Mesothelial cell of epicardium (in vitro differentiated cells): ENCODE measurements at places on chromosomes 11 and 22.

DNA sequence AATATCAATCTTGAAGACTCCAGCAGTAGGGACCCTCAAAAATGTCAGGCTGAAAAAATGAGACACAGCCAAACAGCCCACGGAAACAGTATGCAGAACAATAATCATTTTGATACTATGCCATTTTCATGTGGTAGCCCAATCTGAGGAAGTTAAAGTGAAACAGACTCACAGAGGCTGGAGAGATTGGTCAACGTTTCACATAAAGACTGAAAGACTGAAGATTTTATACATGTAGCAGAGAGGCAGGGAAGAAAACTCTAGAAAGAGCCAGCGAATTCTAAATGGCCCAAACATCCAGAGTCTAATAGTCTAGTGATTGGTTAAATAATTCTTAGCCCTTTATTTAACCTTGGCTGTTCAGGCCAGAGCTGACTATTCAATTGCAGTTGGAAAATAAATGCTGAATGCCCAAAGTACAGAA lies 49.4 kb downstream of the MAML2 start:
- DNase-seq: no peak

DNA sequence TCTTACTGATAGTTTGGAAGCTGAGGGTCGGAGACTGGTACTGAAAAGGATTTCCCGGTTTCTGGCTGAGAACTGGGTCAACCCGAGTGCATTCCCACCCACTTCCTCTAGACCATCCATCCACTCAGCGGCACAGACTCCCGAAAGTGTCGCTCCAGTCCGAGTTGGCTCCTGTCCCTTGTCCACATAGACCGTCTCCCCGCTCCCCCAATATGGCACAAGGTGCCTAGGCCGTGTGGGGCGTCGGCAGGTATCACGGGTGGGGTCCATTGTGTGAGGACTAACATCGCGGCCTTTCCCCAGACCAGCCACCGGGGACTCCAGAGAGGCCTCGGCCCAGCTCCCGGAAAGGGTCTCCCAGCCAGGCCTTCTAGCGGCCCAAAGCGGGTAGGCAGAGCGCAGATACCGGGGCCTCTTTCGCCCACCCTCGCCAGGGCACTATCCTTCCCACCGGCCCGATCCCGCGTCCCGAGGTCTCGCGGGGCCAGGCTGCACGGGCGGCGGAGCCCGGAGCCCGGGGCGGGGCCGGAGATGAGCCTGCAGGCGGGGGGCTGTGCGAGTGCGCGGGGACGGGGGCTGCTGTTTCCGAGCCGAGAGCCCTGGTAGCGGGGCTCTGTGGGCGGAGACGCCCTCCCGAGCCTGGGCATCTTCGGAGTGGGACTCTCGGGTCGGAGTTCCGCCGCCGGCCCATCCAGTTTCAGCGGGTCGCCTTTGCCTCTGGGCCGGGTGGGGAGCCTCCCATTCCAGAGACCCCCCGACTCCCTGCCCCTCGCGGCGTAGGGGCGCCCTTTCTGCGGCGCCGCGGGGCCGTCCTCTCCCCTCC lies 21.1 kb downstream of the SERPINH1 start:
- peak; percentile 74 for DNase-seq

DNA sequence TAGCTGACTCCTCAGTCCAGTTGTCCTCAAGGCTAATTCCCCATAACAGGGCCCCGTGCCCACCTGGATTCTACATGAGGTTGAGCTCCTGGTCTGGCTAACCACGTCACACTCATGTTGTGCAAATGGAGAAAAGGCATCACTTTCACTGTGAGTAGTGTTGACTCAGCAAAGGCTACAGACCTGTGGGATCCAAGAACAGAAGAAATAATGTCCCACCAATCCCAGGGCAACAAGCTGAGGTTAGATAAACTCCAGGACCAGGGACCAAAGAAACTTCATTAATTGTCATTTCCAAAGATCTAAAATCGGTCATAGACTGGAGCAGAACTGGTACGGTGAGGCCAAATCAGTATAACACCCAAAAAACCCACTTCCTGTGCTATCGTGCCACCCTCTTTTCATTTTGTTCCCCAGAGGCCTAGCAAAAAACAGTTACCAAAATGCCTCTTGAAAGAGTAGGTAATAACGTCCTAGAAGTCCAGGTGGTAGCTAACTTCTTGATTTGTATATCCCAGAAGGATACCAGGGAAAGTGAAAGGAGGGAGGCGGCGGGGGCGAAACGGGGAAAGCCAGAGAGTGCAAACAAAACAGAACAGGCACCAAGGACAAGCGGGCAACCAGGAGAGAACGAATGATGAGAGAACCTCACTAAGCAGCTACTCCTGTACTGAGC lies 1.4 kb downstream of the PCSK7 start:
- DNase-seq: no peak

DNA sequence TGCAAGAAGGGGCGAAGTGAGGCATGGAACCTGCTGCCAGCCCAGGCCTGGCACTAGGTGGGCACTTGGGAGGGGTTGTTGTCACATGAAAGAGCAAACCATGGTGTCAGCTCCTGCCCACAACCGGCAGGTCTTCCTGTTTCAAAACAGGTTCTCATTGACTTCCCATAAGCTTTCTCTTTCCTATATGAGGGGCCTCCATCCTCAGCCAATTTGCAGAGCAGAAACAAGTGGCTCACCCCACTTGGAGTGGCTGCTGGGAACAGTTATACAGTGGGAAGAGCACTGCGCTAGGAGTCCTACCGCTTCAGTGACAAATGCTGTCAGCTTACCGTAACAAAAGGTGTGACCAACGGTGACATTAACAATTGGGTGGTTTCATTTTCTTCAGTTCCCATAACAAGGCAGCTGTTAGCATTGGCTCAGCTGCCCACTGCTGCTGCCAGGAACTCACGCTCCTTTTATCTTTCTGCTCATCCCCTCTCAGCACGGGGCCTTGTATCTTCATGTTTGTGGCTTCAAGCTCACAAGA lies 10.2 kb upstream of the SSTR3 start:
- DNase-seq: no peak

GRCh38 chr22:29450222-29450621 lies 11.8 kb downstream of the RFPL1 start:
- no peak for DNase-seq

GRCh38 chr11:121899520-121899919 lies 216.5 kb downstream of the BLID start:
- no peak for DNase-seq

DNA sequence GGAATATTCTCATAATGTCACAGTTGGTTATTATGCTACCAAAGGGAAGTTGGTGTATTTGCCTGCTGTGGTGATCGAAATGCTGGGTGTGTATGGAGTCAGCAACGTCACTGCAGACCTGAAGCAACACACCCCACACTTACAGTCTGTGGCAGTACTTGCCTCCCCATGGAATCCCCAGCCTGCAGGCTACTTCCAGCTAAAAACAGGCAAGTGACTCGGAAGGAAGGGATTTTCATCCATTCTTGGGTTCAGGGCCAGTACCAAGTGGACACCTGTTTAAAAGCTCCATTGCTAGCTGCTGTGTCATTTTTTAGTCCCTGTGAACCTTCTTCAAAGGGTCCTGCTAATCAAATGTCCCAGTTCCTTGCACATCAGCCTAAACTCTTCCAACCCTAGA lies 149.6 kb downstream of the C11orf91 start:
- DNase-seq: no peak

GRCh38 chr11:12695873-12696272 lies 21.7 kb downstream of the TEAD1 start:
- no peak for DNase-seq

GRCh38 chr11:82631722-82632630 lies 101.7 kb downstream of the FAM181B start:
- DNase-seq: no peak

DNA sequence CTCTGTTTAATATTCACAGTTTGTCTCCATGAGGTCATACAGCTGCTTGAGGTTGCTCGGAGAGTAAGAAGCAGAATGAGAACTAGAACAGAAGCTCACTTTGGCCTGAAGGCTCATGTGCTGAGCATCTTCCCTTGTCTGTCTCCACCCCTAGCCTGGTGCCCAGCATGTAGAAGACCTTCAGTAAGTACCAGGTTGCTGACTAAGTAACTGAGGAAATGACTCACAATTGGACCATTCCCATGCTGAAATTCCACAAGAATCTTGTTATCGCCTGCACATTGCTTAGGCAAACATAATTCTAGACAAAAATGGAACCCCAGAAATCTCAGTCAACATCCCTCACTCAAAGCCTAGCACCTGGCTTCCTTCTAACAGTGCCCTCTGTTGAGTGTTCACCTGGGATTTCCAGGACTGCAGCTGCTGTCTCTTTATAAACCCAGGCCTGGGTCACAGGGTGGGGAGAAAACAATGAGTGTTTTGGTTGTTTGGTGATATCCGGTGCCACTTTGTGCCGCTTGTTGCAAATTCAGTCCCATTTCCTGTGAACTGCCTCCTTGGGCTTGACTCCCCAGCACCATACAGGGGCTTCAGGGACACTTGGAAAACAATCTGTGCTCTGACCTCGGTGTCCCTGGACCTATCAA lies 406.8 kb downstream of the ETS1 start:
- no peak for DNase-seq

DNA sequence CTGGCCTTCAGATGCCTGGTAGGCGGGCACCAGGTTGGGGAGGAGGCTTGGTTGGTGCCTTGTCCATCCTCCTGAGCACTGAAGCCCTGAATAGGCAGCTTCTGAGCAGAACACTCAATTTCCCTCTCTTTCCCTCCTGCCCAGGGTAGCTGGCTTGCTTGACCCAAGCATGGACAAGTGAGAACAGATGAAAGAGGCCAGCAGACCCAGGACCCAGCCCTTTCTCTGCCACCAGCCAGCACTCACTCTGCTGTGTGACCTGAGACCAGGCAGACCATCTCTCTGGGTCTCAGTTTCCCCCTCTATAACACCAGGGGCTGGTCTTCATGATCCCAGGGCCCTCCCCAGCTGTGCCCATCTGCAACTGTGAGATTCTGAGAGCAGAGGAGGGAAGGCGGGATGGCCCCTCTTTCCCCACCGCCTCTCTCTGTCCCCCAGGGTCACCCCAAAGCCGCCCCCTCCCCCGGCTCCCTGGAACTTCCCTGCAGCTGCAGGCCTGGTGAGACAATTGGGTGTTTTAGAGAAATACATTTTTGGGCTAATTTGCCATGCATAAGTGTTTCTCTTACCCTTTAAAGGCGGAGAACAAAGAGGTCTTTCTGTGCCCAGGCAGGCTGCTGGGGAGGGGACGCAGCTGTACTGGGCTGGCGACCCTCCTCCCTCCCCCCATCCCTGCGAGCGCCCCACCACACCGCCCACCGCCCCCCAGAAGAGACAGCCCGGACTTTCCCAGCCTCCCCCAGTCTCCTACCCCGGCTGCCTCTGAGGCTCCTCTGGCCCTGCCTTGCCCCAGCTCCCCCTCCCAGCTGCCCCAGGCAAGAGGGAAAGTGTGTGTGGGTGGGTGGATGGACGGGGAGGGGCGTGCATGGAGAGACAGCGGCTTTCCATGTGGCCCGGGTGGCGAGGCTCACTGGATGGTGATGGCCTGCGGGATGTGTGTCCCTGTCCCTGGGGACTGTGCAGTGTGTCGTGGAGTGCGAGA lies 30.8 kb upstream of the PICK1 start:
- no peak for DNase-seq
